ENCODE measurements at places on chromosomes 5 and 9.
A peak's percentile ranks its signal among the peaks of the same experiment; 100 is the strongest.

- DNase-seq, result peak; percentile 51
- peak overlapping the region; percentile 99 for H3K4me3 ChIP-seq
- no peaks in the 10 kb centered on the region for H3K27me3 ChIP-seq
- peaks cover 33% of the 10 kb centered on the region for H3K36me3 ChIP-seq
- peaks cover 26% of the 10 kb centered on the region for H3K4me1 ChIP-seq
These were observed 714 bp downstream of the UBE2D2 start for GRCh38 chr5:139561655-139562451.

DNA sequence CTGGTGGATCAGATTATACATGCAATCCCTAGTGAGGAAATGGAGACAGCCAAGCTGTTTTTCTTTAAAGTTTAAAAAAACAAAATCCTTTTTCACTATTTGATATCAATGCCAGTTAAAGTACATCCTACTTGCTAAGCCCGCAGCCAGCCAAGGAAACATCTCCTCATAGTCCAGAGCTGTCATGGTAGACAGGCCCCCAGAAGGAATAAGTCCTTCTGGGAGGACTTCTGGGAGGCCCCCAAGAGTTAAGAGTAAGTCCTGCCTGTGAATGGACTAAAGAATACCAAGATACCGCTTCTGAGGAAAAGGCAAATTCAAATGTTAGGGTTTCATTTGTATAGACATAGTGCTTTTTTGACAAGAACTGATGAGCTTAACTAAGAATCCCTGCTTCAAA lies 38.3 kb downstream of the MOCS2 start:
- no peak overlapping the region for H3K4me3 ChIP-seq
- H3K36me3 ChIP-seq, result peaks cover 50% of the 10 kb centered on the region
- H3K27me3 ChIP-seq, result peaks cover 11% of the 10 kb centered on the region
- no peak for DNase-seq
- no peak overlapping the region for H3K27ac ChIP-seq

GRCh38 chr5:132761321-132762240 lies 14.4 kb downstream of the CCNI2 start:
- H3K4me3 ChIP-seq, result no peak overlapping the region
- no peak overlapping the region for H3K27ac ChIP-seq
- H3K27me3 ChIP-seq, result no peaks in the 10 kb centered on the region

GRCh38 chr5:6419340-6419852 lies 29.3 kb upstream of the UBE2QL1 start:
- H3K36me3 ChIP-seq, result no peaks in the 10 kb centered on the region
- peaks cover 3% of the 10 kb centered on the region for H3K27me3 ChIP-seq
- DNase-seq, result no peak
- no peaks in the 10 kb centered on the region for H3K4me1 ChIP-seq

GRCh38 chr5:151896031-151896691 lies 28.5 kb downstream of the GLRA1 start:
- DNase-seq, result no peak
- no peaks in the 10 kb centered on the region for H3K4me1 ChIP-seq
- H3K36me3 ChIP-seq, result no peaks in the 10 kb centered on the region
- no peak overlapping the region for H3K4me3 ChIP-seq
- H3K27me3 ChIP-seq, result no peaks in the 10 kb centered on the region

GRCh38 chr9:119884438-119884837 lies 515.2 kb upstream of the BRINP1 start:
- H3K27me3 ChIP-seq, result no peaks in the 10 kb centered on the region
- no peaks in the 10 kb centered on the region for H3K36me3 ChIP-seq
- H3K4me3 ChIP-seq, result no peak overlapping the region
- DNase-seq, result no peak

All from T-helper 2 cell treated with Interferon-gamma antibody and Interleukin-4, amounts not matched to agents 5 μg/mL and 100 μg/mL, for 36 hours (primary cell).